ENCODE measurements at places on chromosomes 4 and X.

GRCh38 chr4:173261052-173261451, 73.1 kb downstream of the HMGB2 start:
- no peak overlapping the region for H3K4me3 ChIP-seq
- no peaks in the 10 kb centered on the region for H3K36me3 ChIP-seq

GRCh38 chr4:161247831-161248230, 916.0 kb downstream of the FSTL5 start:
- H3K4me3 ChIP-seq, result no peak overlapping the region
- no peaks in the 10 kb centered on the region for H3K27me3 ChIP-seq
- H3K36me3 ChIP-seq, result no peaks in the 10 kb centered on the region
- H3K27ac ChIP-seq, result no peak overlapping the region

- H3K4me3 ChIP-seq, result no peak overlapping the region
- H3K27me3 ChIP-seq, result no peaks in the 10 kb centered on the region
- H3K36me3 ChIP-seq, result peaks cover 50% of the 10 kb centered on the region
- no peak for DNase-seq
- H3K27ac ChIP-seq, result no peak overlapping the region
- H3K4me1 ChIP-seq, result peaks cover 13% of the 10 kb centered on the region
These were observed 102.0 kb downstream of the FNIP2 start for GRCh38 chr4:158870626-158871334.

GRCh38 chr4:23500894-23501449, 388.9 kb downstream of the PPARGC1A start:
- H3K27ac ChIP-seq, result no peak overlapping the region
- no peak overlapping the region for H3K4me3 ChIP-seq
- DNase-seq, result no peak
- H3K27me3 ChIP-seq, result no peaks in the 10 kb centered on the region
- H3K36me3 ChIP-seq, result no peaks in the 10 kb centered on the region
- no peaks in the 10 kb centered on the region for H3K4me1 ChIP-seq

DNA sequence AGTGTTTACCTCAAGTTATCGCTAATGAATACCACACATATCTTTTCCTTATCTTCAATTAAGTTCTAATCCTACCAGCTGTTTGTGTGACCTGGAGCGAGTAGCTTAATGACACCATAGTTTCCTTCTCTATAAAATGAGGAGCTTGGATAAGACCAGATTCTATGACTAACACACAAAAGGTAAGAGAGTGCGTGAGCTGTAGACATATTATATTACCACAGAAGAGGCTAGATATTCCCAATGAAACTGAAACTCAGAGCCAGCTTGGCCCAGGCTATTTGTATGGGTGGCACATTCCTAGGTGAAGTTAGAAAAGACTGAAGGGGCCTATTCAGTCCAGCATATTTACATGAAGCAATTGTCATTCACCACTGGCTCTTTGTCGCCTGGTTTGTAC, 30.2 kb downstream of the ASB5 start:
- peak overlapping the region; percentile 86 for H3K27ac ChIP-seq
- H3K27me3 ChIP-seq, result no peaks in the 10 kb centered on the region
- no peaks in the 10 kb centered on the region for H3K4me1 ChIP-seq
- H3K4me3 ChIP-seq, result no peak overlapping the region

GRCh38 chr4:5037553-5038551, 13.4 kb upstream of the STK32B start:
- peaks cover 23% of the 10 kb centered on the region for H3K4me1 ChIP-seq
- no peak for DNase-seq
- H3K27me3 ChIP-seq, result no peaks in the 10 kb centered on the region
- no peak overlapping the region for H3K27ac ChIP-seq
- no peaks in the 10 kb centered on the region for H3K36me3 ChIP-seq

DNA sequence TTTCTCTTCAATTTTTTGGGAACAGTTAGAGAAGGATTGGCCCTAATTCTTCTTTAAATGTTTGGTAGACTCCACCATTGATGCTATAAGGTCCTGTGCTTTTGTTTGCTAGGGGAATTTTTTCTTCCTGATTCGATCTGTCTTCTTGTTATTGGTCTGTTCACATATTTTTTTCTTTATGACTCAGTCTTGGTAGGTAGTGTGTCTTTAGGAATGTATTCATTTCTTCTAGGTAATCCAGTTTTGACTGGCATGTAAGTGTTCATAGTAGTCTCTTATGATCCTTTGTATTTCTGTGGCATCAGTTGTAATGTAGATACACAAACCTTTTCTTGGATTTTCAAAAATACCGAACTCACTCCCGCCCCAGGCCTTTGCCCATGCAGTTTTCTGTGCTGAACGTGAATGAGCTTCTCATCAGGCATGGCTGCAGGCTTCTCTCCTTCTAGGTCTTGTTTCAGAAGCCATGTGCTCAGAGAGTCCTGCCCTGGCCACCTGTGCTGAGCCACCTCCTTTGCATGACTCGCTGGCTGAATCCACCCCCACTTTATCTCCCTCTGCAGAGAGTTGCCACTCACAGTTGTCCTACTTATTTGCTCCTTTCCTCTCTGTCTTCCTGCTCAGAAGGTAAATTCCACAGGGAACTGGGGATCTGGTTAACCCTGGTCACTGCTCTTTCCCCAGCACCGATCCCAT, 67.0 kb downstream of the STK32B start:
- no peak overlapping the region for H3K27ac ChIP-seq
- no peak for DNase-seq
- no peak overlapping the region for H3K4me3 ChIP-seq
- H3K27me3 ChIP-seq, result no peaks in the 10 kb centered on the region

DNA sequence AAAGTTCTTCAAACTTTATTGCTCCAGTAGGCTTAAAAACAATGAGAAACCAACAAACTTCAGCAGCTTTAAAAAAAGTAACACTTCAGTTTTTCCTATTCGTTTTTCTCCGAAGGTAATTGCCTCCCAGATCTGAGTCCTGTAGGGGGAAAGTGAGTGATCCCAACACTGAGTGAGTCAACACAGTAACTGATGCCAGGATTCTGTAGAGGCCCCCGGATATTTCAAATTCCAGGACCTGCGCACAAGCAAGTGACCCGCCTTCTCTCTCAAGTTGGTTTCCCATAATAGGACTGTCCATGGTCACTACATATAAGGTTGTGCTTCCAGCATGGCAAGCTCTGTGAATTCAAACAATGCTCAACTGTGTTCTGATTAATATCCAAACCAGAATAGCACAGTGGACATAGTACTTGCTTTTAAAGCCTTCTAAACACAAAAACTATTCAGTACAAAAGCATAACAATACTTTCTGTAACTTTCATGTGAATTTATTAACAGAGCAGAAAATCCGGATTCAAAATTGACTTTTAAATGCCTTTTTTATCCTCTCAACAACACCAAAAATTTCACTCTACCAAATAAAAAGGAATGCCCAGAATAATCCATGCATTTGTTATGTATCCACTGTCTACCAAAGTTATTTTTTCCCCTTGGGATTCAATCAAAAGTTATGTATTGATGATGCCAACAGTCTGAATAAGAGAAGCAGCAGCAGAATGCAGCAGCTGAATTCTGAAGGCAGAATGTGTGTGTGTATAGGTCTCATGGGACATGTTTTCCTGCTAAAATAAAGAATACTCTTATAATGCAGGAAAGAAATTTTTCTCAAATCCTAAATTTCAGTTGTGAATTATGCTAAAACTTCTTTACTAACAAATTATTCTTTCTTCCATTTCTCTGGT, at the start of gene DMD:
DMD (minus strand) TSS at position 194 of the 905 bp plus-strand sequence. CDS start 237 bp downstream, outside the sequence.
- DNase-seq, result peak; percentile 75
- H3K4me1 ChIP-seq, result no peaks in the 10 kb centered on the region
- no peaks in the 10 kb centered on the region for H3K36me3 ChIP-seq
- peak within 1 kb of the TSS; percentile 41 for H3K4me3 ChIP-seq

GRCh38 chr4:44660396-44660795, 9.0 kb upstream of the YIPF7 start:
- DNase-seq, result no peak
- H3K4me3 ChIP-seq, result no peak overlapping the region
- no peaks in the 10 kb centered on the region for H3K27me3 ChIP-seq
- H3K4me1 ChIP-seq, result no peaks in the 10 kb centered on the region
- no peaks in the 10 kb centered on the region for H3K36me3 ChIP-seq

GRCh38 chr4:181619651-181620050, 623.6 kb upstream of the TENM3 start:
- no peaks in the 10 kb centered on the region for H3K36me3 ChIP-seq
- no peak for DNase-seq
- H3K4me1 ChIP-seq, result no peaks in the 10 kb centered on the region
- H3K27ac ChIP-seq, result no peak overlapping the region

DNA sequence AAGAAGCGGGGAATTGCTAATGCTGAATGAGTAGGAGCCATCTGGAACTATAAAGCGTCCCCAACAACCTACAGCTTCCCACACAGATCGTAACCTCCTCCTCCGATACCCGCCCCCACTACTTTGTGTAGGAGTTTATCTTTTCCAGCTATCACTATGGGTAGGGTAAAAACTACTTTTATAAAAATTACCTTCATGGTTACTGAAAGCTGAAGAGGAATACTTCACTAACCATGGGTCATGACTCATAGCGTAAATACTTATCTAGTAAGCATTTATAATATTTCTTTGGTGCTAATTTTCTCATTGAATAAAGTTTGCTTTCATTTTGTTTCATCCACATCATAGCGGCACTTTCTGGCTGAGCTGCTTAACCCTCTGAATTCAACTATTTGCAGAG, 79.4 kb upstream of the TNIP3 start:
- no peak overlapping the region for H3K4me3 ChIP-seq
- H3K4me1 ChIP-seq, result no peaks in the 10 kb centered on the region
- DNase-seq, result no peak
- H3K27ac ChIP-seq, result no peak overlapping the region
- H3K36me3 ChIP-seq, result no peaks in the 10 kb centered on the region

DNA sequence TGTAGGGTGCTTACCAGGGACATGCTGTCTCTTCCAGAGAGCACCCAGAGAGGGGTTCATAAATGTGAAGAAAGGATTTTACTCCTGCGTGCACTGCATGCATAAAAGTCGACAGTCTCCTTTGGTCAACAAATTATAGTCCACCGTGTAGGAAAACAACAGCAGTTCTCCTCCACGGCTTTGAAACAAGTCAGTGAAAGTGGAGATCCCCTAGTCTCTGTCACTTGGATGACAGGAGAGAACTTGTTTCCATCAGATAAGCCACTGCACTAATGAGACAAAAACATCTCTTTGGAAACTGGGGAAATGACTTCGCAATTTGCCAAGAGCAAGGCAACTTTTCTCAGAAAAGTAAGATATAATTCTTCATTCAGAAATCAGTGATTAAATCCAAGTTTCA, 9.7 kb downstream of the UNC5C start:
- H3K4me1 ChIP-seq, result no peaks in the 10 kb centered on the region
- no peaks in the 10 kb centered on the region for H3K27me3 ChIP-seq
- DNase-seq, result no peak
- peak overlapping the region; percentile 71 for H3K27ac ChIP-seq
- no peak overlapping the region for H3K4me3 ChIP-seq
- H3K36me3 ChIP-seq, result no peaks in the 10 kb centered on the region
